ENCODE measurements at places on chromosomes 6 and 20. TPM values are rescaled to one million over a fixed set of nuclear protein-coding genes. Genes with fewer than 3 reads are reported as not detected.

DNA sequence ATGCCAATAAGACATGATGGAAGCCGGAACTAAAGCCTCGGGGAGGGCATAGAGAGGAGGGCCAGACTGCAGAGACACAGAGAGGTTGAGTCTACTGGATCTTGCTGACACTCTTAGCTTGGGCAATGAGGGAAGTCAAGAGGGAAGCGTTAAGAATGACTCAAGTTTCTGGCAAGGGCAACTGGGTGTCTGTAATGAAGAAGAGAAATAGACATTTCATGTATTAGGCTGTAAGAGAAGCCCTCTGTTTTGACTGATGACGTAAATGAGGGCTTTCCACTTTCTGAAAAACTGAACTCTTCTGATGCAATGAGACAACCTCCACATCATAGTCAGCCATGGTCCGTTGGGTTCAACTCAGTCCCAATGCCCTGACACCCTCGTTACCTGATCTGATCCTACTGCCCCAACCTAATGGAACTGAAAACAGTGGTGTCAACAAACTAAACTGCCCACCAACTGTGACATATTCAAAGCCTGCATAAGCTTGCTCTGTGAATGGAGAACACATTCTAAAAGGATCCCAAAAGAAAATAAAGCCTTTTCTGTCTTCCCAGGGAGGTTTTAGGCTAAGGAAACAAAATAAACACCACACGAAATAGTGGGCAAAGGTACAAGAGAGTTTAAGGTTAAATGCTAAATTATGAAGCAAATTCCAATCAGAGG is 45.8 kb upstream of the PNRC1 start:
- DNase-seq: no peak

GRCh38 chr6:143556529-143556928 is 45.0 kb upstream of the FUCA2 start:
- no peak for DNase-seq

- no peak for DNase-seq
These were observed 10.1 kb downstream of the DPM1 start for GRCh38 chr20:50948132-50948785.

The ERVFRD-1 gene
- total RNA-seq: 1.3 TPM

The SCGN gene
- not detected for total RNA-seq

DNA sequence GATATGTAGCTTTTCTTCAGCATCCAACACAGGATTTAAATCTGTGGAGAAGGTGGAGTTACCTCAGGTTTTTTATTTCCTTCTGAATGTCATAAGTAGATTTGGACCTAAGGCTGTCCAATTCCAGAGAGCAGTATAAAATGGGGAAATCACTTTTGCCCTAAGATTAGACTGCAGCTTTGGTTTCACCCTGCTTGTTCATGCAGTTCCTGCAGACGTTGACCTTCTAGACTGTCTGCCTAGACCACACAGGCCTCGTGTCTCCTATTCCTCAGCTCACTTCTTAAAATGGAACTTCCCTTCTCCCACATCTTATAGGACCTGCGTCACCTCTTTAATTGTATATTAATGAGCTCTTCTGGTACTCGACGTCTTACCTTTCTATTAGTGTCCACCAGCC is 26.0 kb upstream of the C6orf62 start:
- no peak for DNase-seq

DNA sequence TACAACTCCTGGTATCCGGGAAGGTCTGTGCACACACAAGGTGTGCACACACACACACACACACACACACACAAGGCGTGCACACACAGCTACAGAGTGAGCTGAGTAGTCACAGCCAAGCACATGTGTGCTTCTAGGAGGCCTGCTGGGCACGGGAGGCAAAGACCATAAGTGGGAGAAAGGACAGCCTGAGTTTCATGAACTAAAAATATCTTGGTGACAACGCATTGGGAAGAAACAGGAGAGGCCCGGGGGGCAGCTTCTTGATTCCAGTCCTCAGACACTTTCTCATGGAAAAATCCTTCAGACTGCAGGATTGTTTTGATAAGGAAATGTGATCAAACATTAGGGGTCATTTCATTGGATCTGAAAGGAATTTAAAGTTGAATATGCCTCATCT is 2.6 kb downstream of the TRAF3IP2 start:
- DNase-seq: peak; percentile 37

The HDDC2 gene
- 50.4 TPM for total RNA-seq

- no peak for DNase-seq
These were observed 19.7 kb downstream of the PPIL6 start for GRCh38 chr6:109420751-109421150.

DNA sequence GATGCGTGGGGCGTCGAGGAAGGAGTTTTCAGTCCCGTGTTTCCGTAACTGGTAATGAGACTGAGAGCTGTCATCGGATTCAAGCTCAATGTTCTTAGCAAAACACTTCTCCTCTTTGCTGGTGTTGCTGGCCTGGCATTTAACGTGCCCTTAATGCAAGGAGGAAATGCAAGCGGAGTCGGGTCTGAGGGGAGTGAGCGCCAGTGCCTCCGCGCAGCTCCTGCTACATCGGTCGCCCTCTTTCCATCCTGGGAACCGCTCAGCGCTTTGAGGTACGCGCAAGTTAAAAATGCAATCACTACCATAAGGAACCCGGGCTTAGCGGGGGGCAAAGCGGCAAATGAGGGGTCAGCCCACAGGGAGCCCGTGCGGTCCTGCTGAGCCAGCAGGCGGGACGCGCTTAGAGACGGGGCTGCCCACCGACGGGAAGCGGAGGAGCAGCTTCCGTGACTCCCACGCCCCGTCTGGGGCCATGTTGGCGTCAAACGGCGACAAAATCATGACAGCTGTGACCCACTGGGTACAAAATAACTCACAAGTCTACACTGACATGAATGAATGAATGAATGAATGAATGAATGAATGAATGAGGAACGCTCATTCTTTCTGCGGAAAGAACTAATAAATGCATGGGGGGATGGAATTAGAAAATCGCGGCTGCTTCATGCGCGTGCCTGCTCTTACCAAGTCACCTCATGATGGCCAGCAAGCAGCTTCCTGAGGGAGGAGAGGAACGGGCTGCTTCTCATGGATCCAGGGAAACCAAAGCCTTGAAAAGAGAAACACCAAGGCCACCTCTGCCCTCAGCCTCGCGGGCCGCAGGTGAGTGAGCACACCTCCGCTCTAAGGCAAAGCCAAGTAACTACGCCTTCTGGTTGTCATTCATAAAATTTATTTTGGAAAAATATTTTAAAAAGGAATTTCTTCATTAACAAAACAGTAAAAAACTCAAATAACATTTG is 9.3 kb downstream of the DLL1 start:
- no peak for DNase-seq

The CEP57L1 gene
- total RNA-seq: 10.6 TPM

- DNase-seq: no peak
These were observed 40.1 kb downstream of the ITPR3 start for GRCh38 chr6:33661106-33661838.

The BPIFB2 gene
- not detected for total RNA-seq

Measured in upper lobe of left lung (tissue), 6 donors.